ENCODE measurements at places on chromosomes 1 and 21. TPM values are rescaled to one million over a fixed set of nuclear protein-coding genes. Genes with fewer than 3 reads are reported as not detected.

Gene NTMT2
- not detected for total RNA-seq

Gene NFASC
- total RNA-seq, result 32.7 TPM

Gene S100A1
- total RNA-seq, result not detected

Gene WNT3A
- not detected for total RNA-seq

Gene RGS7
- total RNA-seq, result under 0.01 TPM

Gene TMEM52
- not detected for total RNA-seq

Gene LHX8
- 1.00 TPM for total RNA-seq

Gene RNU1-1
- 3,030 TPM for total RNA-seq

Gene KPRP
- not detected for total RNA-seq

Gene PDE9A
- total RNA-seq, result 6.0 TPM

Gene SYT14
- 0.65 TPM for total RNA-seq

Gene CLDN8
- total RNA-seq, result not detected

Gene ALG14
- 4.4 TPM for total RNA-seq

Gene C1QTNF12
- total RNA-seq, result 0.83 TPM

Gene KRTAP11-1
- total RNA-seq, result not detected

All from smooth muscle cell of bladder (primary cell).